Fibroblast of skin of left biceps (primary cell): ENCODE measurements at places on chromosomes 16 and 17.
A peak's percentile ranks its signal among the peaks of the same experiment; 100 is the strongest.

- no peak for DNase-seq
Observed at GRCh38 chr17:40499551-40500189, 1.8 kb downstream of the TNS4 start.

DNA sequence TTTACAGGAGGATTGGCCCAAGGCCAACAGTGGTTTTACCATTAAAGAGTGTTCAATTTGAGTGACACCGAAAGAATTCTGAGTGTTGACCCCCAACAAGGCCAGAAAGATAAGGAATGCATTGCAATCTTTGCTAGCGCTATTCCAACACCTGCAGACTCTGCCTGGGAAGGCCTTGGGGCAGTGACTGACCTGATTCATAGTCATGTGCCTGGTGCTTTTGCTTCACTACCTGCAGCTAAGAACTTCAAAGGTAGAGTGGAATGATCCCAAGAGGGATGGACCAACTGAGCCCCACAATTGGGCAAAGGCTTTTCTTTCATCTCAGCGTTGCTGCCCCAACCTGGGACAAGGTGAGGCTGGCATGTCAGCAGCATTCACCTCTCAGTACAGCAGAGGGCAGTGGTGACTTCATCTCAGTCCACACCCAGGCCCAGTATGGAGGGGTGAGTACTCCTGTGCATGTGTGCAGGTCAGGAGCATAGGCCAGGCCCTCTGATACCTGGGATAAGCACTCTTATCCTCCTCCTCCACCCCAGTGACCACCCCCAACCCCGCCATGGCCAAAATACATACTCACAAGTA is 149.6 kb upstream of the GNAO1 start:
- no peak for DNase-seq

GRCh38 chr17:63279498-63280230 is 166.4 kb downstream of the CYB561 start:
- no peak for DNase-seq

DNA sequence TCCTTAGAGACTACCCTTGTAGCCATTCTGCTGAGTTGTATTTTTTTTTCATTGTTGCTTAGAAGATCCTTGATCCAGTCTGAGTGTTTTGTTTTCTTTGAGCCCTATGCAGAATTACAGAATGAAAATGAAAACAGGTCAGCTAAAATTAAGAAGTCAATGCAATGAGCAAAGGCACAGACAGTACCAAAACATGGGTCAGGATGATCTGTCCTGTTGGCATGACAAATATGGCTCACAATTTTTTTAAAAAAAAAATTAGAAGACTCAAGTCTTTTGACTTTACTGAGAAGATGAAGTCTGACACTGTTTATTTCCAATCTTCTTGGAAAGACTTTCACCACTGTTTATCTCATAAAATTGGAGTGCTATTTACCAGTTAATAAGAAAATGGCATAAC is 32.4 kb downstream of the KCNJ16 start:
- DNase-seq: no peak

DNA sequence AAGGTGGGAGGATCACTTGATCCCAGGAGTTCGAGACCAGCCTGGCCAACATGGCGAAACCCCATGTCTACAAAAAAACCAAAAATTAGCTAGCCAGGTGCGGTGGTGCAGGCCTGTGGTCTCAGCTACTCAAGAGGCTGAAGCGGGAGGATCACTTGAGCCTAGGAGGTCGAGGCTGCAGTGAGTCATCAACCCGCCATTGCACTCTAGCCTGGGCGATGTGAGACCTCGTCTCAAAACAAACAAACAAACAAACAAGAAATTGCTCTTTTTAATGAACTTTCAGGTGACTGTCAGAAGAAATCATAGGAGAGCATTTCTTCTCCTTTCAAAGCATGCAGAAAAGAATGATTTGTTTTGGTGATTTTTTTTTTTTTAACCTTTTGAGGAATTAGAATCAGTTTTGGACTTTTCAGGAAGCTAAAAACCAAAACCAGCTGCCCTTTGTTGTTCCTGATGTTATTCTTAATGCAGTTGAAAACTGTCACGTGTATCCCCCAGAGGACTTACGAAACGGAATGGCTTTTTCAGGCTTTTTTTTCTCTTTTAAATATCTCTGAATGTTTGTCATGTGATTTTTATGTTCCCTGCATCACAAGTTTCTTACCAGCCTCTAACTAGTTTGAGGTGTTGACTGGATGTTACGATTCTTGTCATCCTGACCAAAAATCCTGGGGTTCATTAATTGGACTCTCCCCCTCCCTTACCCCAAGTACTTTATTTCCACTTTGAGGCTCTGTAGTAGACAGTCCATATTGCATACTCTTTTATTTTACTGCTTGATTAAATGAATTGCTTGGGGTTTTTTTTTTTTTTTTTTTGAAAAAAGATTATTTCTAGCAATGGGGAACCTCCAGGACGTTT is 34.1 kb downstream of the SNX29 start:
- DNase-seq: no peak

GRCh38 chr17:66604376-66604775 is 230.5 kb upstream of the CACNG5 start:
- no peak for DNase-seq

DNA sequence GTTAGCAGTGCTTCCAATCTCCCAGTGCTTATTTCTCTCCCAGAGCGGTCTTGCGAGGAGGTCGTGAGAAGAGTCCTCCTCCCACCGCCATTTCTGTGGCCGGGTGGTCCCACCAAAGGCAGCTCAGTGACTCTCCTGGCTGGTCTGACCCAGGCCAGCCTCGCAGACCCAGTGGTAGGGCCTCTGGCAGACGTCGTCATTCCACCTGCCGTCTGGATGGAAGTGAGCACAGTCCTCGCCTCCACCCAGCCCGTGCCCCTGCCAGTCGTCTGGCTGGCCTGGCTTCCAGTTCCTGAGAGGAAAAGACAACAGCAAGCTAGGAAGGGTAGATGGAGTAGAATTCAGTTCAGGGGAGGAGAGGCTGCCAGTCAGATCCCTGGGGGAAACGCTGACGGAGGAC is 5.1 kb downstream of the CLEC10A start:
- DNase-seq: no peak

GRCh38 chr17:50194140-50194933 is 7.1 kb downstream of the COL1A1 start:
- no peak for DNase-seq

DNA sequence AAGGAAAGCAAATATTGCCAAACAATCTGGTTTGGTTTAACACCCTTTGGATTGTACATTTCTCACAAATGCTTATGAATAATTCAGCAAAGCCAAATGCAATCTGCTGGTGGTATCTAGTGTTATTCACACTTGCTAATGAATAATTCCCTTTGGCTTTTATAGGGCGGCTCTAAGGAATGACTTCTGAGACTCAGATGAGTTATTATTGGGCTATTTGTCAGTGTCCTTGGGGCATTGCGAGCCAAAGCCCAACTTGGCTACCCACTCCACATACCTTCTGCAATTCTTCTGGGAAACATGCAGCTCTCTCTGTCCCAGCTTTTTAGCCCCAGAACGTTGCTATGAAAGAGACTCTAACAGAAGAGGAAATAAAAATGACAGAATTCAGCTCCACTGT is 41.1 kb downstream of the FTO start:
- DNase-seq: peak; percentile 38

DNA sequence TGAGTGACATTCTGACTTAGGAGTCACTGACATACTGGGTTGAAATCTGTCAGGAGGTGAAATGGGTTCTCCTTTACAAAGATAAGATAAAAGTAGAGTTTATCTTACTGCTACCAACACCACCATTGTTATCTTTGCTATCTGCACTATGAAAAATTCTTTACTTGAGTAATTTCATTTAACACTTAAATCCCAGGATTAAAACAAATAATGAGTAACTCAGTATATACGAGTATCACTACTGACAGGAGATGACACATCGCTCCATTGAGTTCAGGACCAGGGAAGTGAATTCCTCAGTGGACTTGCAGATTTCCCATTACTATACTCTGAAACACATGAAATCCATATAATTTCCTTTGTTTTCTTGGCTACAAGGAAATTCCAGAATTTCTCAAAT is 242.1 kb upstream of the NLRP1 start:
- no peak for DNase-seq

- peak; percentile 47 for DNase-seq
Observed at GRCh38 chr16:58661199-58661830, 23.3 kb downstream of the SLC38A7 start.

DNA sequence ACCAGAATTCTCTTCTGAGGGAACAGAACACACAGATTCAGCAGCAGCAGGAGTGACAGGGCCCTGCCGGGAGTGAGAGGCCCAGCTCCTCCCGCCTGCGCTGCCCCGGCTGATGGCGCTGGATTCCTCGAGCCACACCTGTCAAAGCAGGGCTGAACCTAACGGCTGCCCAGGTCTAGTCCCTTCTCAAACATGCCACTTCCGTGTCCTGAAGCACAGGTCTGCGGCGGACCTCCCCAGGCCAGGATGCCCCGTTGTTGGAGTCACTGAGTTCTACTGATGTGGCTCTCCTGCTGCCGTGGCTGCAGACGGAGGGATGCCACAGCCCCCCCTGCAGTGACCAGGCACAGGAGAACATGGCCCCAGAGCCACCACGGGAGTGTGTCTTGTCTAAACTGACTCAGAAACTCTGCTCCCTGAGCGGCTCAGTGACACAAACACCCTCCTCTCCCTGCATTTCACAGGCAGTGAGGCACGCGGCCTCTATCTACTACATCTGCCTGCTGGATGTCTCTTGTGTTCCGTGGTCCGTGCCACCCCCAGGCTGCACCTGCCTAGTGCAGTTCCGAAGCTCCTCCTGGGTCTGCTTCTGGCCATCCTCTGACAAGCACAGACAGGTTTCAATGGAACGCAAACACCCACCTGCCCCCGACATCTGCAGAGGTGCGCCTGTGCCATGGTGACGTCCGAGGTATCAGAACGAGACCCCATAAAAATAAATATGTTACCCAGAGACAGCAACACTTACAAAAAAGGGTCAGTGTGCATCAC is 44.7 kb upstream of the DNAH17 start:
- DNase-seq: no peak

- DNase-seq: no peak
Observed at GRCh38 chr17:57600074-57600473, 145.0 kb downstream of the CCDC182 start.

DNA sequence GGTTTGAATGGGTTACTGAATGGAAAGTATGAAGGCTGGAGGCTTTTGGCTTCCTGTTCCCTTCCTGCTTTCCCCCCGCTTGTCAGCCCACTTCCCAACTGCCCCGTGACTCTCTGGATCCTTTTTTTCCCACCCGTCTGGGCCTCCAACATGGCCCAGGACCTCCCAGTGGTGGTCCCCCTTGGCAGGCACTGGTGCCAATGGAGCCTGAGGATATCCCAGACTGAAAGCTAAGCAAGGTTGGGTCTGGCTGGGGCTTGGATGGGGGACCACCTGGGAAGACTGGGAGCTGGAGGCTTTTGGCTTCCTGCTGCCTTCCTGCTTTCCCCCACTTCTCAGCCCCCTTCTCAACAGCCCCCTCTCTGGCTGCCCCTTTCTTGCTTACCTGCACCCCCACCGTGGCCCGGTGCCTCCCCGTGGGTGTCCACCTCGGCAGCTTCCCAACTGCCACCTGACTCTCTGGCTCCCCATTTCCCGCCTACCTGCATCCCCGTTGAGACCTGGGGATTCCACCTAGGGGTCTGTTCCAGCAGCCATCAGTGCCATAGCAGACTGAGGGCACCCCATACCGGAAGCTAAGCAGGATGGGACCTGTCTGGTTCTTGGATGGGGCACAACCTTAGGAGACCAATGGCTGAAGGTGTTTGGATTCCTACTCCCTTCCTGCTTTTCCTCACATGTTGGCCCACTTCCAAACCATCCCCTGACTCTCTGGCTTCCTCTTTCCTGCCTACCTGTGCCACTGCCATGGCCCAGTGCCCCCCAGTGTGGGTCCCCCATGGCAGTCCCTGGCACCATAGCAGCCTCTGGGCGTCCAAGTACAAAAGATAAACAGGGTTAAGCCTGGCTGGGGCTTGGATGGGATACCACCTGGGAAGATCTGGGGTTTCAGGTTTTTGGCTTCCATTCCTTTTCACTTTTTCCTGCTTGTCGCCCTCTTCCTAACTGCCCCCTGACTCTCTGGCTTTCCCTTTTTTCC is 2295.3 kb downstream of the TP53TG3F start:
- DNase-seq: no peak

DNA sequence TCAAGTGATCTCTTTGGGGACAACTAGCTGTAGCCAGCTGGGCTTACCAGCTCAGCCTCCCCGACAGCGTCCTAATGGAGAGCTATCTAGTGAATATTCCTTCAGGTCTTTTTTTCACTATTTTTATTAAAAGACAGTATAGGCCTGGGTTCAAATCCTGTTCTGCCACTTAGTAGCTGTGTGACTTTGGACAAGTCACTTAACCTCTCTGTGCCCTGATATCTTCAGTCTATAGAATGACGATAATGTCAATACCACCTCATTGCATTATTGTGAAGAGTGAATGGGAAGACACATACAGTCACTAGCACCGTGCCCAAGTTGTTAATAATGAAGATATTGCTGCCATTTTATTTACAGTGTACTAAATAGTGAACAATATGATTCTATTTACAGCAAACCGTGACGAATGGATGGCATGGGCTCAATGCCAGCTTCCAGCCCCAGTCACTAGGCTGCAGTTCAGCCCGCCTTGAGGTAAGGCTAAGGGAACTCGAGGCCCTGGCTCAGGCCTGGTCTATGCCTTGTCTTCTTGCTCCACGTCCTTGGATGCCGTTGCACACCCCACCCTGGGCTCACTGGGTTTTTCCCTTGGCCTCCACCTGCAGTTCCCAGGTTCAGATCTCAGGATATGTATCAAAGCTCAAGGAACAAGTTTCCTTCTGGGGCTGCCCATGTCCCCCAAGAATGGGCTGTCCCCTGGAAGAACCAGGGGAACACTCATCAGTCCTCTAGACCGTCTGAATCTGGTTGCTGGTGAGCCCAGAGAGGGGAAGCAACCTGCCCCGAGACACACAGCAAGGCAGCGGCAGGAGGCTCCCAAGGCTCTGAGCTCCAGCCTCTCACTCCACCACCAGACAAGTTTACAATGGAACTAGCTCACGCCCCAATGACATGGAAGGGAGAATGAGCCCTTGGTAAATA is 95.4 kb upstream of the TNRC6C start:
- DNase-seq: no peak

DNA sequence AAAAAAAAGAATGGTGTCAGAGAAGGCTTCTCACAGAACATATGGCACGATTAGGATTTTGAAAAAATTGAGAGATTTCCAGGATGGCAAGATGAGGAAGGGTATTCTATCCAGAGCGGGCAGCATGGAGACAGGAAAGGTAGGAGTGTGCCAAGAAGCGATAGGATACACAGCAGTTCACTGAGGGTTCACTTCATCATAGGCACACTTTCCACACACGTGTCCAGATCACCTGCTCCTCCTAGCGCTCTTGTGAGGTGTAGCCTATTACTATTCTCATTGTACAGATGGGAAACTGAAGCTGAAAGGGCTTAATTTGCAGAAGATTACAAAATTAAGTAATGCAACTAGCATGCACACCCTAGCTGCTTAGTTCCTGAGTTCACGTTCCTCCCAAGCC is 6.2 kb upstream of the ELAC2 start:
- no peak for DNase-seq
